ENCODE measurements at places on chromosomes 6 and 20. TPM values are rescaled to one million over a fixed set of nuclear protein-coding genes. Genes with fewer than 3 reads are reported as not detected.
A peak's percentile ranks its signal among the peaks of the same experiment; 100 is the strongest.

Gene JPH2
- total RNA-seq, result not detected

Gene ZC2HC1B
- total RNA-seq, result not detected

Gene RAB44
- not detected for total RNA-seq

Gene HTR1E
- total RNA-seq, result not detected

Gene OVOL2
- not detected for total RNA-seq

Gene ERVFRD-1
- not detected for total RNA-seq

Gene NNAT
- not detected for total RNA-seq

- no peak for DNase-seq
Measured at GRCh38 chr6:49556429-49556837, 6.0 kb downstream of the C6orf141 start.

DNA sequence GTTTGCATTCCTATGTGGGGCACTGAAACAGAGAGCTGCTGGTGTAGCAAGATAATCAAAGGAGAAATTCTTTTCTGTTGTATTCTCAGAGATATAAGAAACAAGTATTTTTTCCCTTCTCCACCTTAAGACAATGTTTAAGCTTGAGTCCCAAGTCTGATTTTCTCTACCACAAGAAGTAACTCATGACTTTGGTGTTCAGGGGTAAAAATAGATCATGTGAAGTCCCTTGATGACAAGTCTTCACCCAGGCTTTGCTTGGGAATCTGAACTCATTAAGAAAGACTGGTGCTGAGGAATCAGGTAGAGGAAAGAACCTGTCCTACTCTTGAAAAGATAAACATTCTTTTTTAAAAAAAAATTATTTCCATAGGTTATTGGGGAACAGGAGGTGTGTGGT, 205.6 kb downstream of the ALDH8A1 start:
- no peak for DNase-seq

- no peak for DNase-seq
Measured at GRCh38 chr6:19465760-19466159, 371.4 kb upstream of the ID4 start.

- DNase-seq, result no peak
Measured at GRCh38 chr6:118504611-118505010, 43.5 kb upstream of the PLN start.

DNA sequence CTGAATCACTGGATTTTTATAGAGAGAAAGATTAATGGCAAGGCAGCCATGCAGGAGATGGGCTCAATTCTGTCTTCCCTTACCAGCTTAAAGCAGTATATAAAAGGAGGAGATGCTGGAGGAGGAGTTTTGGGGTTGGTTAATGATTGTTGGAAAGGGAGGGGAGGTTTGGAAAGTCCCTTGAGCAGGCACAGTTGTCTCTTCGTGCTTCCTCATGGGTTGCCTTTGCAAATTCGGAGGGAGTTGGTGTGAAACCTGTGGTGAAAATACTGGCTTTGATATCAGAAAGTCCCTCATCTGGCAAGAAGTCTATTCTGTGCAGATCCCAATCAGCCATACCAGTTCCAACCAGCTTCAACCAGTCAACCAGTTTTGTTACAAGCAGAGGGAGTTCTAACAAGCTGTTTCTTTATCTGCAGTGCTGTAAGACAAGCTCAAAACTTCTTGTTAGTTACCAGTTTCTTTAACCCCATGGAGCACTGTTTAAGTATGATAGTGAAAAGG, 107.0 kb downstream of the HIVEP1 start:
- peak; percentile 61 for DNase-seq

DNA sequence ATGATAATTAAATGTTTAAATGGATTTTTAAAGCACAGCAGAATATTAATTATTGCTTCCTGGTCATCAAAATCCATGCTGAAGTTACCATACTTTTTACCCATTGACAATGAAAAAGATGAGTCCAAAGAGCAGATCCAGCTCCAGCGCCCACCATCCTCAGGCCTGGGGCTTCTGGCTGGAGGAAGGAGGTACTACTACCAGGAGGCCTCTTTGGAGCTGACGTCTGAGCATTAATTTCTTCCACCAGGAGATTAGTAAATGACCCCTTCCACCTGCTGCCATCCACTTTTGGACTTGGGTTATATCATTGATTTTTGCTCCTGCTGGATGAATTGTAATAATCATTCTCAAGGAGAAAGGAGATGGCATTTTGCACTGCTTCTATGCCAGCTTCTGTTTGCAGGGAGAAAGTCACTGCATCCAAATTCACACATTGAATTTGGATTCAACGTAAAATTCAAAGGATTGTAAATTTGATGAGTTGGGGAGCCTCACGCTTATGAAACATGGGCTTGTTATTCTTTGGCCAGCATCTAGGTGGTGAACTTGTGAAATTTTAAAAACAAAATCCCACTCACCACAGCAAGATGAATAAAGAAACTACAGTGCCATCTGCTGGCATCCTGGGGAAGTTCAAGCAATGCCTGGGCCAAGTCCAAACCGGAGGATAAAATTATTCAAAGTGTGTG, 121.8 kb downstream of the SASH1 start:
- peak; percentile 28 for DNase-seq

DNA sequence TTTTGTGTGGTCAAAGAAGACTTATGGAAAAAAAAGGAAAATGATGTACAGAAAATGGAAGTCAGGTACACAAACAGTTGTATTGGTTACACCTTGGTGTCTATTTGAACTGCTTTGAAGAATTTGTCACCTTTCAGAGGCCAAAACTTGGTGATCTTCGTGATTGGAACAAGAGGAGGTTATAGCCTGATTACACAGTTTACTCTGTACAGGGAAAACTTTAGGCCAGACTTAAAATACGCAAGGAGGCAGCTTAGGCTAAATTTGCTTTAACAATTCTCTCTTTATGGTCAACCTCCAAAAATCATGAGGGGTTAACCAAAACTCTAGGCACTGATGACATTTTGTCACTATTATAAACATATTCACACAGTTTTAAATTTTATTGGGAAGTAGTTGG, 353.7 kb downstream of the PRKN start:
- no peak for DNase-seq

GRCh38 chr6:148887181-148887580, 140.4 kb downstream of the UST start:
- no peak for DNase-seq

DNA sequence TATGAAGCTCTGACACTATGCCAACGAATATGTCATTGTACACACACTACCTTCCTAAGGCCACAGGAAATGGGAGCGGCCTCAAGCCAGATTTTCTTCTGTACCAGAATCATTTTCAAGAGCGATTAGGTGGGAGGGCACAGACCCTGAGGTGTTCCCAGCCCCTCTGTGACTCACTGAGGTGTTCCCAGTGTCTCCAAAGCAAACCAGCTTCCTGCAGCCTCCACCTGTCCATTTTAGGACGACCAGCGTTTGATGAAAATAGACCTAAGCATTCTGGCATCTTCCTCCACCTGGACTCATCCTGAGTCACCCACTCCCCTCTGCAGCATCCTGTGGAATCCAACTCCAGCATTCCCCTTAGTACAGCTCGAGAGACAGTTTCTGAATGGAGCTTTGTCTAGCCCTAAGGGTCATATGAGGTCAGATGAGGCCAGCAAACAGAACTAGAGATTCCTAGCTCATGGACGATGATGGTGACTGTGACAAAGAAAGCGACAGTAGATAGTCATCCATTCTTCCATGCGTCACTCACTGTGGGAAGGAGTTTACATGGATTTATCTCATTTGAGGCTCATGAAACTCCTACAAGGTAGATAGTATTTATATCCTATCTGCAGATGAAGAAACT, 203.4 kb downstream of the PTPRT start:
- DNase-seq, result no peak

DNA sequence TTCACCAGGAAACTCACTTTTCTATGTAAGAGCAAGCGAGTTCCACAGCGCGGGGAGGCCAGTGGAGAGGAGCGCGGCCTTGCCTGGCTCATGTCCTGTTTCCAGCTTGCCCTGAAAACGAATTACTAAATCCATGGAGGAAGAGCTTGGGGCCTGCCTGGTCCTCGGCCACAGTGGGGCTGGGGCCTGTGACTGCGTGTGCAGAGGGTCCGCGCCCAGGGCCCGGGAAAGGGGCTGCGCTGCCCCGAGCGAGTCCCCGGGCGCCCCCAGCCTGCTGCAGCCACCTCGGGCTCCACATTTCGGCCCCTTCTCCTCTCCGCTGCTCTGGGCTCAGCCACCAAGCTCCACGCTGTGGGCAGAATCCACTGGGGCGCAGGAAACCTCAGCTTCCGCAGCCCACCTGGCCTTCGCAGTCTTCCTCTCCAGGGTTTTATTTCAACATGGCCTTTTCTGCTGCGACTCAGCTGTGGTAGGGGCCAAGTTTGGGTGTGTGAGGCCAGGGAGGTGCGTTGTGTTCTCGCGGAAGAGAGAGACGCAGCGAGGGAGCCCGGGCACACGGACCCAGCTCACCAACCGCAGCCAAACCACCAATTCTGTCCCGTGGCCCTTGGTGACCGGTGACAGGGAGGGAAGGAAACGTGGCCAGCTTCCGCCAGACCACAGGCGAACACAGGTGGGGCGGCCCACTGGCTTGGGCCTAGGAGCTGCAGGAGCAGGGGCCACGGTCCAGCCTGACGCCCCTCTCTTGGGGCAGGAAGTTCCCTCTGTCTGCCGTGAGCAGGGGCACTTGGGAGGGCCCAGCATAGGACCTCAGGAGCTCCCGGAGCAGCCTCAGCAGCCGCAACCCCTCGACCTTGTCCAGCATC, 211.4 kb downstream of the ERMARD start:
- peak; percentile 4 for DNase-seq

DNA sequence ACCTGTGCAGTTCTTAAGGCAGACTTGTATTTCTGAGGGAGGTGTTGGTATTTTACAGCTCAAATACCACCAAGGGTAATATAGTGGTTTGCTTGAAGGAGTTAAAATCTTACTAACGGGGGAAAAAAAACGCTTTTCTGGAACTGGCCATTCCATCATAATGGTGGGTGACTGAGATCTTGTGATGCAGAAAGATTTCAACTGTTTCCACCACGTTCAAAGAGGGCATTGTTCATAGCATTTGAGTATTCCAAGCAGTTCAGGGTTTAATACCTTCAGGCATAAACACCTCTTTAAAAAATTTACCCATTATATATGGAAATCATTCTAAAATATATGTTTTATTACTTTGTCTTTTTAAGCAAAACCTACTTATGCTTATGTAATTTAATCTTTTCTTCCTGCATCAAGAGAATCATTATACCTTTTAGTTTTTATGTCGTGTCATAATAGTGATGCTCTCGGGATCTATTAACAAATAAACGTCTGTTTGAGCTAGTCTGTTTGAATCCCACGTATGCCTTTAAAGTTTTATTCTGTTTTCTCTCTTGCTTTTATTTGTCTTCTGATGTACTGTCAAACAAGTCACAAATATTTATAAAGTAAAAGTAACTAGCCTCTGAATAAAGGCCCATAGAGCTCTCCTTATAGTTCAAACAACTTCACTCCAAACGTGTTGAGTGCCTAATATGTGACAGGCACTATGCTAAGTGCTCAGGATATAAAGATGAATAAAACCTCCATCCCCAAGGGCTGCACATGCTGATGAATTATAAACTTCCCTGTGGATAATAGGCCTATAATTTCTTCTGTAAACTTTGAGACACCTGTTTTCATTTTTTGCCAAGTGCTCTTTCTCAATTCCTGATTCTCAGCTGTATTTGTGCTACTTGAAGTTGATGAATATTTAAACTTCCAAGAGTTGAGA, 298.8 kb upstream of the FERMT1 start:
- DNase-seq, result no peak

GRCh38 chr20:17617868-17618672, 48.2 kb downstream of the DSTN start:
- no peak for DNase-seq

DNA sequence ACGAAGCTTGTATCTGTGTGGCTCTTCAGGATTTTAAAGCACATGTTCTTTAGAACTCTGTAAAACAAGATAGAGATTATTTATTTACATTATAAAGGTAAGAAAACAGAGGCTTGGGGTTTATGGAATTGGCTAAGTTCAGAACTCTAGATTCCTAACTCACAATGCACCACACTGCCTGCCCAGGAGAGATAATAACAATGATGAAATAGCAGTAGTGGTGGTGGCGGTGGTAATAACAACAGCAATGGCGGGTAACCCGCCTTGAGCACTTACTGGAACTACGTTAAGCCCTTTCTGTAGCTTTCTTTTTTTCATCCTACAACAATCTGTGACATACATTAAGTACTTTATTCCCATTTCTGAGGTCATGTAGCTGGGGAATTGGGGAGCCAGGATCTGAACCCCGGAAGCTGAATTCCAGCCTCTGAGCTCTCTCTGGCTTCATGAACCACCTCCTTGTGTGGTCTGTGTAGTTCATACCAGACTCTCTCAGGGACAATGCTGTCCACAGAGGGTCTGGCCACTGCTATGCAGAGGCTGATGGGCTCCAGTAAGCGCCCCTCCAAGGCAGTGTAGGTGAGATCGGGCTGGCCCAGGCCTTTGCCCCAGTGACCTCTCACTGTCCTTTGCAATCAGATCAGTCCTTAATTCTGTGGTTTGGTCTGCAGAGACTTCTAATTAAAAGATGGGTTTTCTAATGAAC, 260.9 kb downstream of the SLC24A3 start:
- no peak for DNase-seq

- no peak for DNase-seq
Measured at GRCh38 chr6:163284151-163284550, 130.4 kb upstream of the QKI start.

- DNase-seq, result no peak
Measured at GRCh38 chr20:6519556-6519955, 247.9 kb upstream of the BMP2 start.

DNA sequence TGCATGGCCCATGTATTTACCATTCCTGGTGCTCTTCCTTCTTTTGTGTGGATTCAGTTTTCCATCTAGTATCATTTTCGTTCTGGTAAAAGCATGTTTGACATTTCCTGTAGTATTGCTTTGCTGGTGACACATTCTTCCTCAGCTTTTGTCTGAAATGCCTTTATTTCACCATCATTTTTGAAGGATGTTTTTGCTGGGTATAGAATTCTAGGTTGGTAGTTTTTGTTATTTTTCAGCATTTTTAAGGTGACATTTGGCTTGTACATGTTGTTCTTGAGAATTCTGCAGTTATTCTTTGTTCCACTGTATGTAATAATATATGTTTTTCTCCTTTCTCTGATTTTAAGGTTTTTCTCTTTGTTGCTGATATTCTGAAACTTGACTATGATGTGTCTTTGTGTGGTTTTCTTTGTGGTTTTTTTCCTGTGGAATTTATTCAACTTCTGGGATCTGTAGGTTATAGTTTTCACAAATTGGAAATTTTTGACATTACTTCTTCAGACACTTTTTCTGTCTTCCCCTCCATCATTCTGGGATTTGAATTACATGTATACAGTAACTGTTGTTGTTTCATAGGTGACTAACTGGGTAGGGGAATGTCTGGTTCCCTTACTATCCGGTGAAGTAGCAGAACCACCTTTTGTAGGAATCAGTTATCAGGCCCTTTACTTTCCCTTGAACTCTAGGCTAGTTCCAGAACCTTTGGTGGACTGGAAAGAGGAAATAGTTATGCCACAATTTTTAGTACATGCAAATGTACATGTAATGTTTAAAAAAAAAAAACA, 30.2 kb downstream of the SNX9 start:
- no peak for DNase-seq

DNA sequence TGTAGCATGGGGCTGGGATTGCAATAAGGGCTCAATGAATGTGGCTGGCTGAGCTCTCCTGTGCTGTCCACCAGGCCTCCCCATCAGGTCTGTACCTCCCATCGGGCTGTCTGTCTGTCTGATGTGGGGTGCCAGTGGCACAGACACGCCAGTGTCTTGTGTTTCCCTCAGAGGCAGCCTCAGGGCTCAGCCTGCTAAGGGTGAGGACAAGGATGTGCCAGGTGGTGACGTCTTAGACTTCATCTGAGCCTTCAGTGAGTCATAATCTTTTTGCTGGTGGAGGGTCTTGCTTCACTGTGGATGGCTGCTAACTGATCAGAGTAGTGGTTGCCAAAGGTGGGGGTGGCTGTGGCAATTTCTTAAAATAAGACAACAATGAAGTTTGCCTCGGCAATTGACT, 194.7 kb downstream of the NRN1 start:
- no peak for DNase-seq

- DNase-seq, result no peak
Measured at GRCh38 chr6:169854083-169854725, 102.8 kb downstream of the ERMARD start.

Data from activated T-helper 2 cell treated with anti-CD3 and anti-CD28 coated beads, Interferon-gamma antibody, Interleukin-2, Interleukin-4, amounts not matched to agents 10 μg/mL and 5 μg/mL and 100 μg/mL, durations not matched to agents 14 hours and 24 hours and 36 hours (primary cell).